ENCODE measurements at places on chromosomes 1 and 21.
A peak's percentile ranks its signal among the peaks of the same experiment; 100 is the strongest.

- no peaks in the 10 kb centered on the region for H3K36me3 ChIP-seq
- H3K4me1 ChIP-seq, result no peaks in the 10 kb centered on the region
- DNase-seq, result no peak
- H3K4me3 ChIP-seq, result no peak overlapping the region
These were observed 89.9 kb upstream of the SLC2A1 start for GRCh38 chr1:43048601-43049011.

DNA sequence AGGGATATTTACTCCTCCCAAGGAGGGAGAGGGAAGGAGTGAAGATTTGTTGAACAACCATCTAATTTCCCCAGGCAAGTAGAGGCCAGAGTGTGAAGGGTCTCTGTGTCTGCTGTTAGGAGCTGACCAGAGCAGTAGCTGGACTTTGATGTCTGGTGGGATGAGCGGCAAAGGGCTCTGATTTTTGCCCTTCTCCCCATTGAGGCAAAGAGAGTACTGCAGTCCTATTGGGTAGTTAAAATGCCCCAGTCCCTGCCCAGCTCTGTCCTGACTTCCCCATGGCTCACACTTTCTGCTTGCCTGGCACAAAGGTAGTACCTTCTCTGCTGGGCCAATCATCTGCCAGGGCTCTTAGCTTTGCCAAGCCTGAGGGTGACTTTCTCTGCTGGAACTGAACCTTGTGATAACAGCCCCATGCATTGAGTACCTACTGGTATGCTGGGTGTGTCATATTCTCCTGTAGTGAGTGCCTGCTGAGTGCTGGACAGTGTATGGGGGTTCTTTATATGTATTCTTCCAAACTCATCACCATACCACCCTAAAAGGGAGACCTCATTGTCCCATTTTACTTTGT lies 64.0 kb upstream of the SELENON start:
- peaks cover 6% of the 10 kb centered on the region for H3K4me1 ChIP-seq
- no peaks in the 10 kb centered on the region for H3K36me3 ChIP-seq
- H3K4me3 ChIP-seq, result no peak overlapping the region
- peaks cover 23% of the 10 kb centered on the region for H3K27me3 ChIP-seq
- no peak overlapping the region for H3K27ac ChIP-seq

DNA sequence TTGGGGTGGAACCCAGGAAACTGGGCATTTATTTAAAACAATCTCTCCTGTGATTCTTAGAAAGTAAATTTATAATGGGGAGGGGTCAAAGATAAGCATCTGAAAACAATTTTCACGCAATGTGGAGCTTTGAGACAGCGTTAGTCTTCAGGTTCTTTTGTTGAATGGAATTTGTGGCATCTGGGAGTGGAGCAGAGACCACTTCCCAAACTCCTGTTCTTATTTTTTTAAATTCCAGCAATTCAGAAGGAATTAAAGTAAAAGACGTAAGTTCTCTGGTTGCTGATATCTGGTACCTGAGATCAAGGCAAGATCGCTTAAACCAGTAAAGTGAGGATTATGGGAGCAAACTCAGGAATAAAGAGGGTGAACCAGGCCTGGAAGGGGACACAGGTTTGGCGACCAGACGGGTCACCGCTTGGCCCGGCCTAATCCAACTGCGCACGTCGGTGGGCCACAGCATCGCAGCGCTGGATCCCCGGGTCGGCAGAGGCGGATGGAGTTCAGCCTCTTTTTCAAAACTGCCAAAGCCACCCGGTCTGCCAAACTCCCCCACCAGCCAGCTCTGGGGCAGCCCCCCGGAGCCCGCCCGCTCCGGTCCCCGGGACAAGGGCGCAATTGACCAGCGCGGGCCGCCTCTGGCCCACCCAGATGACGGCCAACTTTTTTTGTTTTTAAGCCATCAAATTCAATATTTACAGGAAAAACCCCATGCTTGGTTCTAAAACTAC lies 754 bp upstream of the PDPN start:
- H3K4me1 ChIP-seq, result no peaks in the 10 kb centered on the region
- no peak overlapping the region for H3K27ac ChIP-seq
- no peak for DNase-seq
- H3K36me3 ChIP-seq, result no peaks in the 10 kb centered on the region
- H3K4me3 ChIP-seq, result no peak overlapping the region

DNA sequence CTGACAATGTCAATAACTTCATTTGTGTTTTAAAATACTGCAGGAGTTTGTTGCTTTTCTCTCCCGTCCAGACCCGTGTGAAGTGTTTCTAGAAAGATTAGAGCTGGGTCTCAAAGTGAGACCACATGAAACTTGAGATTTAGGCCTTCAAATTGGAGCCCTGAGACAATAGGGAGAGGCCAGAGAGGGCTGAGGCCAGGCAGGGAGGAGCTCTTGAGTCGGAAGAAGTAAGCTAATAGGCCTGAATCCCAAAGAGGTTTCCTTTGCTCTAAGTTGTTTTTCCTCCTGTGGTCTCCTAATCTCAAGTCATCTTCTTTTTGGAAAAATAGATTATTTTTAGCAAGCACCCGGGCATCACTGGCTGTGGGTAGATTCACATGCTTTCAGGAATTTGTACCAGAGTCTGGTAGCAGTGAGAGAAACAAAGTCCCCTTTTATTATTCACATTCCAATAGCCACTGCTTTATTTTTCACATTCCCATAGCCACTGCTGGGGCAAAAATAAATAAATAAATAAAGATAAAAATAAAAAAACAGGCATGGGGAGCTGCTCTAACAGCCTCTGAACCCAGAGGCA lies 25.6 kb downstream of the CD244 start:
- peak overlapping the region; percentile 87 for H3K27ac ChIP-seq
- H3K4me1 ChIP-seq, result peaks cover 31% of the 10 kb centered on the region
- H3K27me3 ChIP-seq, result no peaks in the 10 kb centered on the region
- DNase-seq, result no peak
- H3K4me3 ChIP-seq, result peak overlapping the region; percentile 4

DNA sequence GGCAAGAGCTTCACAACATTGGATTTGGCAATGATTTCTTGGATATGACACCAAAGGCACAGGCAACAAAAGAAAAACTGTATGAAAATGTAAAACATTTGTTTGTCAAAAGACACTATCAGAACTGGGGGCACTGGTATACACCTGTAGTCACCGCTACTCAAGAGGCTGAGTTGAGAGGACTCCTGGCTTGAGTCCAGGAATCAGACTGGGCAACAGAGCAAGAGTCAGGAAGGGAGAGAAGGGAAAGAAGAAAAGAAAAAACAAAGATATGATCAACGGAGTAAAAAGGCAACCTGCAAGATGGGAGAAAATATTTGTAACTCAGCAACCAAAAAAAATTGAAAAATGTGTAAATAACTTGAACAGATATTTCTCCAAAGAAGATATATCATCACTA lies 6.0 kb upstream of the TUT4 start:
- peaks cover 8% of the 10 kb centered on the region for H3K4me1 ChIP-seq
- H3K27me3 ChIP-seq, result no peaks in the 10 kb centered on the region
- H3K27ac ChIP-seq, result no peak overlapping the region
- no peak for DNase-seq

GRCh38 chr1:40064797-40065499 lies 24.4 kb downstream of the CAP1 start:
- no peaks in the 10 kb centered on the region for H3K27me3 ChIP-seq
- H3K4me1 ChIP-seq, result peaks cover 53% of the 10 kb centered on the region
- DNase-seq, result peak; percentile 53
- peaks cover 52% of the 10 kb centered on the region for H3K36me3 ChIP-seq
- peak overlapping the region; percentile 46 for H3K4me3 ChIP-seq
- H3K27ac ChIP-seq, result peak overlapping the region; percentile 88

- no peaks in the 10 kb centered on the region for H3K4me1 ChIP-seq
- no peak for DNase-seq
- no peak overlapping the region for H3K4me3 ChIP-seq
- no peaks in the 10 kb centered on the region for H3K36me3 ChIP-seq
These were observed 11.3 kb upstream of the ADORA1 start for GRCh38 chr1:203116091-203116820.

DNA sequence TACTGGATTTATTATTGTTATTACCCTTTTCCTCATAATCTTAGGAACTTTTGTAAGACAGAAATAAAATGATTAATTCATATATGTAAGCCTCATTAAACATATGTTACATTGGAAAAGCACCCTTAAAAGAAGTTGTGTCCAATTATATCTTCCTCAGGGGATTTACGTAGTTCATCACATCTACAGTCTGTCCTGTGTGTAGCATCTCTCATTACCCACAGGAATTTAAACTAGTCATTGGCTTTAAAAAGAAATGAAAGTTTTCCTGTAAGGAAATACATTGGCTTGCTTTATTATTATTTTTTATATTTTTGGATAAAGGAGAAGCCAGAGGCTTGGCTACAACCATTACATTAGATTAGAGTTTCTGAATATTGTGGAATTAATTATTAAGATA lies 56.1 kb downstream of the SWT1 start:
- no peak overlapping the region for H3K27ac ChIP-seq
- peaks cover 35% of the 10 kb centered on the region for H3K36me3 ChIP-seq
- H3K27me3 ChIP-seq, result no peaks in the 10 kb centered on the region

Measured in memory B cell (primary cell).